CD8-positive, alpha-beta memory T cell (primary cell): ENCODE measurements at places on chromosomes 4 and X. TPM values are rescaled to one million over a fixed set of nuclear protein-coding genes. Genes with fewer than 3 reads are reported as not detected.

HGFAC gene
- not detected for total RNA-seq

TAB3 gene
- total RNA-seq = 21.4 TPM

GPM6B gene
- total RNA-seq = not detected

PTTG2 gene
- not detected for total RNA-seq

TSPAN7 gene
- 0.18 TPM for total RNA-seq

S100P gene
- total RNA-seq = 1.0 TPM

KLKB1 gene
- 0.22 TPM for total RNA-seq

- no peaks in the 10 kb centered on the region for H3K4me1 ChIP-seq
- H3K36me3 ChIP-seq = no peaks in the 10 kb centered on the region
- no peak overlapping the region for H3K4me3 ChIP-seq
- no peak overlapping the region for H3K27ac ChIP-seq
These were observed 959.6 kb upstream of the NDST4 start for GRCh38 chr4:116073051-116073450.

- H3K27ac ChIP-seq = no peak overlapping the region
- H3K4me1 ChIP-seq = no peaks in the 10 kb centered on the region
These were observed 99.4 kb upstream of the MAB21L2 start for GRCh38 chr4:150482581-150482980.

DNA sequence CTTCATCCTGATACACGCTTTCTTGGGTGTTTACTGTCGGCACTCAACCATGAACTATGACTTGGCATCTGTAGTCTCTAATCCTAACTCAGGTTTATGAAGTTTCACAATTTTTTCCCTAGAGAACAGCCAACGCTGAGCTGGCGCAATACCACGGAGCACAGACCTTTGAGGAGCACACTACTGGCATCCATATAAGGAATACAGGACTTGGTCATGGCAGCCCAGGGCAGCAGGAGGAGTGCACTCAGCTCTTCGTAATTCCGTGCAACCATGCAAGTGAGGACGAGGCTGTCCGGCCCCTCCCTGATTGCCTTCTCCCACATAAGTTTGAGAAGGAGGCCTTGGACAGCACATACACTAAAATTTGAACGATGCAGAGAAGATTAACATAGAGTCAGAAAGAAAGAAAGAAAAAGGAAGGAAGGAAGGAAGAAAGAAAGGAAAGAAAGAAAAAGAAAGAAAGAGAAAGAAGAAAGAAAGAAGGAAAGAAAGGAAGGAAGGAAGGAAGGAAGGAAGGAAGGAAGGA is 41.0 kb upstream of the PDLIM5 start:
- no peaks in the 10 kb centered on the region for H3K4me1 ChIP-seq
- H3K27ac ChIP-seq = no peak overlapping the region
- H3K36me3 ChIP-seq = no peaks in the 10 kb centered on the region
- no peaks in the 10 kb centered on the region for H3K27me3 ChIP-seq
- DNase-seq = no peak

DNA sequence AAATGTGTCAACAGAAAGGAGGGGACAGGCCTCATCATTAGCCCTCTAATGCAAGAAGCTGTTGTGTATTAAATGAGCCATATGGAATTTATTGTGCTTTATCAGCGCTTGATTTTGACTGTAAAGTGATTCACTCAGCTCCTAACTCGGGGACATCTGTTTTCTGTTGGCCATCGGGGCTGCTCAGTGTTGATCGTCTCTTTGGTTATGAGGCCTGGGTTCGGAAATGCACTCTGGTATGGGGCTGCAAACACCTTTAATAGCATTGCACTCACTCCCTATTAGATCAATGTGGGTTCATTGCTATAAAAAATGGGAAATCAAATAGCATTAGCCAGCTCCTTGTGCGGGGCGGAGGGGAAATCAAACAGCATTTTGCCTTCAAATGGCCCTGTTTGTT is 6.4 kb downstream of the ARX start:
- H3K27me3 ChIP-seq = peaks cover 4% of the 10 kb centered on the region
- H3K36me3 ChIP-seq = no peaks in the 10 kb centered on the region
- no peak overlapping the region for H3K4me3 ChIP-seq
- DNase-seq = no peak
- H3K27ac ChIP-seq = no peak overlapping the region
- H3K4me1 ChIP-seq = no peaks in the 10 kb centered on the region

DNA sequence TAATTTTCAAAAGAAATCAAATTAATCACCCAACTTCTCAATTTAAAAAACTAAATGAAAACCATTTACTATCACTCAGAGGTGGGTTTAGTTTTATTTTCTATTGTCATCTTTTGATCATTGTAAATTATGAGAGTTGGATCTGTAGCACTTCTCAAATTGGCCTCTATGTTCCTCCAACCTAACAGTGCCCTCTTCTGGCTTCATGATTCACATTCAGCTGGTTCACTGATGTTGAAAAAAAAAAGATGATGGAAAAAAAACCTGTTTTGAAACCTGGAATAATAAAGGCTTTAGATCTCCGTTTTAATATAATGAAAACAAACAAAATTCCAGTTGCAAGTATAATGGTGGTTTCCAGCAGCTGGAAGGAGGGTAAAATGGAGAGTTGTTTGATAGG is 2.4 kb upstream of the NBDY start:
- H3K4me1 ChIP-seq = peaks cover 6% of the 10 kb centered on the region
- H3K27me3 ChIP-seq = no peaks in the 10 kb centered on the region
- DNase-seq = no peak
- H3K27ac ChIP-seq = no peak overlapping the region

GRCh38 chr4:88744609-88745008 is 47.0 kb upstream of the NAP1L5 start:
- H3K27ac ChIP-seq = no peak overlapping the region
- no peak for DNase-seq
- no peak overlapping the region for H3K4me3 ChIP-seq
- H3K4me1 ChIP-seq = no peaks in the 10 kb centered on the region

DNA sequence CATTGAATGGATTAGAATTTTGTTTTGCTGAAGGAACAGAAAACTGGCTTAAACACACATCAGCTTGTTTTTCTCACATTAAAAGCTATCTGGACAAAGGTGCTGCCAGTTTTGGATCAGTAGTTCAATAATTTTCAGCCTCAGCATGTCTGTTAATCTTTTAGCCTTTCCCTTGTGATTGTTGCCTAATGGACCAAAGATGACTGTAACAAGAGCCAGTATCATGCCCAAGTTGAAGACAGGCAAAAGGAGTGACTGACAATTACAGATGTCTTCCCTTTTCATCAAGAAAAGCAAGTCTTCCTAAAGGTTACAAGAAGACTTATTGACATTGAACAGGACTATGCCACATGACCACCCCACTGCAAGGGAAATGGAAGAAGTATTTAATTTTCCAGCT is 419.7 kb downstream of the MAPK10 start:
- no peak overlapping the region for H3K27ac ChIP-seq
- H3K4me3 ChIP-seq = no peak overlapping the region
- H3K4me1 ChIP-seq = no peaks in the 10 kb centered on the region
- H3K36me3 ChIP-seq = no peaks in the 10 kb centered on the region
- DNase-seq = no peak

- no peaks in the 10 kb centered on the region for H3K27me3 ChIP-seq
- H3K4me3 ChIP-seq = no peak overlapping the region
- H3K27ac ChIP-seq = no peak overlapping the region
- no peaks in the 10 kb centered on the region for H3K36me3 ChIP-seq
These were observed 31.5 kb upstream of the HDAC8 start for GRCh38 chrX:72604112-72604511.

GRCh38 chr4:44931720-44932119 is 205.4 kb upstream of the GNPDA2 start:
- H3K4me3 ChIP-seq = no peak overlapping the region
- H3K4me1 ChIP-seq = no peaks in the 10 kb centered on the region
- no peak overlapping the region for H3K27ac ChIP-seq
- H3K27me3 ChIP-seq = no peaks in the 10 kb centered on the region
- no peaks in the 10 kb centered on the region for H3K36me3 ChIP-seq

- no peaks in the 10 kb centered on the region for H3K4me1 ChIP-seq
- DNase-seq = no peak
- H3K27me3 ChIP-seq = no peaks in the 10 kb centered on the region
- no peak overlapping the region for H3K4me3 ChIP-seq
- H3K27ac ChIP-seq = no peak overlapping the region
- H3K36me3 ChIP-seq = no peaks in the 10 kb centered on the region
These were observed 347.7 kb downstream of the HS3ST1 start for GRCh38 chr4:11081006-11081405.

- H3K36me3 ChIP-seq = no peaks in the 10 kb centered on the region
- H3K27me3 ChIP-seq = no peaks in the 10 kb centered on the region
- H3K27ac ChIP-seq = no peak overlapping the region
- DNase-seq = no peak
These were observed 405.6 kb downstream of the FAM47A start for GRCh38 chrX:33726281-33727160.

- H3K4me3 ChIP-seq = no peak overlapping the region
- no peak overlapping the region for H3K27ac ChIP-seq
- peaks cover 95% of the 10 kb centered on the region for H3K36me3 ChIP-seq
- no peaks in the 10 kb centered on the region for H3K27me3 ChIP-seq
- DNase-seq = no peak
These were observed 27.3 kb downstream of the WDR1 start for GRCh38 chr4:10089346-10089745.

DNA sequence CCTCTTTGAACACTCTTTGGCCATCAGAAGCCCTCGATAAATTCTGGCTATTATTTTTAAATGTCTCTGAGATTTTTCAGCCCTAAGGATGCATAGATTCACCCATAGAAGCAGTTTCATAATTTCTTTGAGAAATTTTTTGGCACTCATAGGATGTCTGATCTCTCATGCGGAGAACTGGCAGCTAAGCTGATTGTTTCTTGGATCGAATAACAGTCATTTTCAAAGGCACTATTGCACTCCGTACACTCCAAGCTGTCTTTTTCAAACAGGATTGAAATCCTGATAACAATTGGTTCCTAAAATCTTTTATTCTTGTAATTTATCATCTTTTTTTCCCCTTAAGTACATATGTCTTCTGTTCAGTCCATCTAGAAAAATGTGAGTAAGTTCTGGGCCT is 411.9 kb downstream of the SPOCK3 start:
- H3K4me3 ChIP-seq = no peak overlapping the region
- no peaks in the 10 kb centered on the region for H3K4me1 ChIP-seq
- H3K36me3 ChIP-seq = no peaks in the 10 kb centered on the region
- H3K27ac ChIP-seq = no peak overlapping the region
- DNase-seq = no peak
